ENCODE measurements at places on chromosomes 3 and 15.

- no peak for DNase-seq
These were observed 315.4 kb downstream of the OXSM start for GRCh38 chr3:26105261-26105660.

GRCh38 chr3:112675349-112675748 lies 34.4 kb upstream of the CCDC80 start:
- no peak for DNase-seq

DNA sequence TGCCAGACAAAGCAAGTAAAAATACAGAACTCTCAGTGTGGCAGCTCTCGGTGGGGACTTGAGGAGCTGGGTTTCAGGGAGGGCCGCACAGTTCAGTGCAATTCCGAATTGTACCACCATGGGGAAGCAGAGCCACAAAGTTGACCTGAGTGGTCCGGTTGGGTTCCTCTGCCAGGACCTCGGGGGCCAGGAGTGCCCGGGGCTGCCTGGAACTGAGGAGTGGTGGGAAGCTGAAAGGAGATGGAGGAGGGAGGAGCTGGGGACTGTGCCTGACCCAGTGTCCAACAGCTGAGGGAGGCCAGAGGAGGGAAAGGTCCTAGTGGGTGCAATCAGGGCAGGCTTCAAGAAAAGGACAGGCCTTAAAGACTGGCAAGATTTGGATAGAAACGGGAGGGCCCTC lies 32.2 kb upstream of the TRH start:
- DNase-seq, result peak; percentile 81

DNA sequence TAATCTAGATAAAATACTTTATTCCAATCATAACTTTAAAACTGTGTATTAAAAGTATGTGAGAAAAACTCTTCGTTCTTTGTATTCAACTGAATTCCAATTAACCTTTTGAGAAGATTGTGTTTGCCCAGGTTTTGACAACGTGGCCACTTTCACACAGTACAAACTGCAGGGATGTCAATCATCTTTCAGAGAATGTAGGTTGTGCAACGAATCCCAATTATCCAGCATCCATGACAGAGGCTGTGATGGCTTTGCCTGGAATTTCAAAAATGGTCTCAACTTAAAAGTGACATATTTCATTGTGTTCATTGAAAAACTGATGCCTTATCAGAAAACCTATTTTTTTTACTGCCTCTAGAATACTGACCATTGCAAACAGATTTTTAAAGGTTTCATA lies 615.1 kb upstream of the KCNMB2 start:
- DNase-seq, result no peak

- DNase-seq, result no peak
These were observed 17.2 kb downstream of the THUMPD3 start for GRCh38 chr3:9380014-9380413.

DNA sequence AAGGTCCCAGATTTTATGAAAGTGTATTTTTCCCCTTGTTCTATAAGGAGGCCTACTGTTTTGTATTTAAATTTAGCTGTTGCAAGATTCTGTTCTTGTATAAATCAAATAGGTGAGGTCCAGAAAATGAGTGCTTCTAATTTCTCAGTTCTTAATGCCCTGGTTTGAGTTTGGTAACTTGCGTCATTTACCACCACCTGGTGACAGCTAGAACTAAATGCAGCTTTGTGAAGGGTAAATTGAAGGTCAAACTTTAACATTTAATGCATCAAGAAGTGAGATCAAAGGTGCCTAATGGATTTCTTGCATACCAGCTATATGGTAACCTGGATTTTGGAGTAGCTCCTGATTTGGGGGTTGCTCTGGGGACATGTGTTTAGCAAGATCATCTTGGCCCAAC lies 50.7 kb upstream of the POLR2M start:
- no peak for DNase-seq

DNA sequence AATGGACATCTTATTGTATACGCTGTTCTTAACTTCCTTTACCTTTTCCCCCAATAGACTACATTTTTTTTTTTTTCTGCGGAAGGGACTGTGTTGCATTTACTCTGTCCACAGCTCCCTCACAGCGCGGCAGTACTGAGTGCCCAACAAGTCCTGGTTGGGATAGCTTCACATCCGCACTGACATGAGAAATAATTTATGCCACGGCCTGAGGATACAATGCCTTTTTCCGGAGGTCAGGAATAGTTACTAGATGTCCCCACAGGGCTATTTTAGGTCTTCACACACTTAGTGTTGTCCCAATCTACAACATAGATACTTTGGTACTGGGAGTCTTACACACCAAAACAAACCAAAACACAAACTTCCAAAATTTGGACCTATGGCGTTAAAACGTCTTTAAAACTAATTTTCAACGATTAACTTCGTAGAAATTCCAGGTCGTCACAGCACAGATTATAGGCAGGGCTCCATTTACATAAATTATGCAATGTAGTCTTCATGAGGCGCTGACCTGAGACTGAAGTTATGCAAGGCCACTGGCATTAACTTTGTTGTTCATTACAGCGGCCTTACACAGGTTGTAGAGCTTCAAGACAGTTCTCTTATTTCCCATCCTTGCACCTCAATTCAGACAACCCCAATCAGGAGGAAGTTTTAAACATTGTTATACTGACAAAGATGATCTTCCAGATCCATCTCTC lies 989 bp upstream of the PPIB start:
- DNase-seq, result no peak

DNA sequence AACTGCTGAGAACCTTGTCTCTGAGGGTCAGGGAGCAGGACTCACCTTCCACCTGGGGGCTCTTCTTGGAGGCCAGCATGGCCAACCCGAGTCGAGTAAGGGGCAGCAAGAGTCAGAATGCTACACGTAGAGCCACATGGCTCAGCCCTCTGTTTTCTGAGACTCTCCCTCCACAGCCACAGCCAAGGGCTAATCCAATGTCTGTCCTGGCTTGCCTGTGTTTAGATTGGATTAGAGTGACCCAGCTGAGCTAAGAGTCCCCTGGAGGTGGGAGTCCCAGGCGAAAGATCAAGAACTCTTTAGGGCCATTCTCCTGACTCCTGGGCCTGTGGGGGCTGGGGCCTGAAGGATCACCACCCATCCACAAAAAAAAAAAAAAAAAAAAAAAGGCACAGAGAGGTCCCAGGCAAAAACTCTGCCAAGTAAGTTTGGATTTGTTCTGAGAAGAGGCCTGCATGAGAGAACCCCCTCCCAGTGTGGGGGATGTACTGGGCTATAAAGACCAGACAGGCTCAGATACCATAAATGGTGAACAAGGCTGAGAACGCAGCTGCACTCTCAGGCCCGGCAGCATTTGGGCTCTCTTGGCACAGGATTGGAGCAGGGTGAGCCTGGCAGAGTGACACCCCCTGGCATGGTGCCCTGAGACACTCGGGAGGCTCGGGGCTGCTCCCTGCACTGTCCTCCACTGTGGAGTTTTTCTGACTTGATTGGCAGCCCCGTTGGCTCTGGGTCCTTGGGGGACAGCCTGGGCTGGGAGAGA lies 88.0 kb upstream of the OSBPL11 start:
- no peak for DNase-seq

DNA sequence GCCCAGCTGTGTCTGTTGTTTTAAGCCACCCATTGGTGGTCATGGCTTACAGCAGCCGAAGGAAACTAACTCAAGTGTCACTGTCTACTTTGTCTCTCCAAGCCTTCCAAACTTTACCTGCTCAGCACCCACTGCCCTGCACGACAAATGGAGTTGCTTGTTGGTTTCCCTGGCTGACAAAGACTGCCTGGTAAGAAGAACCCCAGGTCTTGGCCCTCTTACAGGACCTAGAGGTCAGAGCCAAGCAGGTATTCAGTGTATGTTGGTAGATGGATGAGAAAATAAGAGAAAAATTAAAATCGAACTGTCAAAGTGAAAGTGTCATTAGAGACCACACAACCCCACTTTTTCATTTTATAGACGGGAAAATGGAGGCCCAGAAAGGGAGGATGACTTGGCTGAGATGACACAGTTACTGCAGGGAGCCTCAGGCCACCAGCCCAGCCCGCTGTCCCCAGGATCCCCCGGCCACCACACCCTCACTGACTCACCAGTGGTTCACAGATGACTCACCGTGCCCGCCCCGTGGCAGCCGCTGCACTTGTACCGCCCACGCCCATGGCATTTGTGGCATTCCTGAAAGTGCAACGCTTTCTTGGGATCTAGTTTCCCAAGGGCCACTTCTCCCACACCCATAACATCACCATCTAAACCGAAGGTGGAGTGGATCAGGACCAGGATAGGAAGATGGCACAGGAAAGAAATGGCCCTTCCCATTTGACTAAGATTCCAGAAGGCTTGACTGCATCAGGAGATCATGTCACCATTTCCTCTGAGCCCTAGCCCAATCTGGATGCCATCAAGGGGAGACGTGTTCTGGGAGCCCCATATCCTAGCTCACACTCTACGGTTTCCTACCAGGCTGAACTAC lies 15.2 kb downstream of the SSUH2 start:
- DNase-seq, result peak; percentile 7

DNA sequence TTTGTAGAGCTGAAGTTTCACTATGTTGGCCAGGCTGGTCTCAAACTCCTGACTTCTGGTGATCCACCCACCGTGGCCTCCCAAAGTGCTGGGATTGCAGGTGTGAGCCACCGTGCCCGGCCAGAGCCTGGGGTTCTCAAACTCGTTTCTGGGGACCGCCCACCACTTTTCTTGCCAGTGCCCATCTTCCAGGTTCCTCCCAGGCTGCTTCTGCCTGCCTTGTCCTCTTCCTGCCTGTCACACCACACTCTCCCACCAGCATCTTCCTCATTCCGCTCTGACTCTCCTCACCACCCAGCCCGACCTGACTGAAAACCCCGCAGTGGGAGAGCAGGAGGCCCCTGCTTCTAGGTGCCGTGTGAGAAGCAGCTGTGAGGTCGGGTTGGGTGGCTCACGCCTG lies 3.1 kb upstream of the DYNLT2B start:
- DNase-seq, result no peak

GRCh38 chr3:140754936-140755335 lies 77.1 kb downstream of the TRIM42 start:
- no peak for DNase-seq

DNA sequence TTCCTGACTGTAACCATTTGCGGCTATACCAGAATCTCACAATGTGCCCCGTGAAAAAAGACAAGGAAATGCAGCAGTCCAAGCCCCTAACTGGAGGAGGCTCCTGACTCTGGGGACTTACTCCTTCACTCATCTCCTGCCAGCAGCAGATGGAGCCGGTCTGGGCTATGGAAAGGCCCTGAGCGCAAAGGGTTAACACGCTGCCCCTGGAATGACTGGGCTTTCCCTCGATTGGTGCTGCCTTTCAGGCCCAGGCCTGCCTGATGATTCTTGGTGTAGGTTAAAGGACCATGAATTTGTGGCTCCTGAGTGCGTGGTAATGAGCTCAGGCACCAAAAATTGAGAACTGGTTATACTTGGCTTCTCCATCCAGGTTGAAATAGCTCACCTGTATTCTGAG lies 42.3 kb upstream of the GALNT15 start:
- no peak for DNase-seq

- DNase-seq, result no peak
These were observed 56.1 kb upstream of the GALNT15 start for GRCh38 chr3:16118396-16118795.

DNA sequence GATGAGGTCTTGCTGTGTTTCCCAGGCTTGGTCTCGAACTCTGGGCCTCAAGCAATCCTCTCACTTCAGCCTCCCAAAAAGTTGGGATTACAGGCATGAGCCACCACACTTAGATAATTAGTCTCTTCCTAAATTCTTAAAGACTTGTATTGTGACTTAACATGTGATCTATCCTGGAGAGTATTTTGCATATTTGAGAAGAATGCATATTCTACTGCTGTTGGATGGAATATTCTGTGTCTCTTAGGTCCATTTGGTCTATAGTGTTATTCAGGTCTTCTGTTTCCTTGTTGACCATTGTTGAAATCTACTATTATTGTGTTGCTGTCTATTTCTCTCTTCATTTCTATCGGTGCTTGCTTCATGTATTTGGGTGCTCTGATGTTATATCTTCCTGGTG lies 60.1 kb upstream of the VILL start:
- DNase-seq, result no peak

- DNase-seq, result no peak
These were observed 530.6 kb upstream of the IL12A start for GRCh38 chr3:159458010-159458409.

- DNase-seq, result no peak
These were observed 515.4 kb upstream of the ZNF717 start for GRCh38 chr3:76300746-76301145.

DNA sequence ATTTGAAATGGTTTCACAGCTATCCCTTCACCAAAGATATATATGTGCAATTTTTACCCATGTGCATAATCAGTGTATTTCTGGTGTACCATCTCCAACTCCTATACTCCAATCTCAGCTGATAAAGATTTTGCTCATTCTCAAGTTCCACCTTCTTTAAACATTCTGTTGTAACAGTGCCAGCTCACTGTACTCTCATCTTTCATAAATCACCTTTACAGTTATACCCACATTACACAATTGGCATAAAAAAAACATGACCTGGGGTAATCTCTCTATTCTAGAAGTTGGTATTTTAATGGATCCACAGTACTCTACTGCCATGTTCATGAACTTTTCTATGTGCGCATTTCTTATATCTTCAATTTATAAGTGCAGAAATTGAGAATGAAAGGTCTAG lies 339.9 kb upstream of the DPH6 start:
- no peak for DNase-seq

- DNase-seq, result no peak
These were observed 9.9 kb downstream of the GTPBP8 start for GRCh38 chr3:113000691-113001090.

DNA sequence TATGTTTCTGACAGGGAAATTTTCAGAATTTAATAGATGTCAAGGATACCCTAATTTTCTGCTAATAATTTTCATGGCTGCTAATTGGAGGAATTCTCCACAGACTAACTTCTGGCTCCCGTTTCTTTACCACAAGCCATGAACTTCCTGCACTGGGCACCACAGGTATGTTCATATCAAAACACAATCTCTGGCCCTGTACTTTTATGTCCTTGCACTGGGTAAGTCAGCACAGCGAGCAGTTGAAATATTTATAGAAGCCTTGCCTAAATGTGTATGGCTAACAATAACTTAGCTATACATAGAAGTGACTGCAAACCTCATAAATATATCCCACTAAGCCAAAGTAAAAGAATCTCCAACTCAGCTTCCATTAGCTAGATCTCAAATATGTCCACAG lies 246.9 kb downstream of the ZIC1 start:
- no peak for DNase-seq

GRCh38 chr3:113213896-113214587 lies 2.7 kb downstream of the BOC start:
- no peak for DNase-seq

GRCh38 chr15:95799286-95800200 lies 531.0 kb upstream of the NR2F2 start:
- no peak for DNase-seq

GRCh38 chr3:191307341-191307740 lies 21.9 kb upstream of the CCDC50 start:
- no peak for DNase-seq

DNA sequence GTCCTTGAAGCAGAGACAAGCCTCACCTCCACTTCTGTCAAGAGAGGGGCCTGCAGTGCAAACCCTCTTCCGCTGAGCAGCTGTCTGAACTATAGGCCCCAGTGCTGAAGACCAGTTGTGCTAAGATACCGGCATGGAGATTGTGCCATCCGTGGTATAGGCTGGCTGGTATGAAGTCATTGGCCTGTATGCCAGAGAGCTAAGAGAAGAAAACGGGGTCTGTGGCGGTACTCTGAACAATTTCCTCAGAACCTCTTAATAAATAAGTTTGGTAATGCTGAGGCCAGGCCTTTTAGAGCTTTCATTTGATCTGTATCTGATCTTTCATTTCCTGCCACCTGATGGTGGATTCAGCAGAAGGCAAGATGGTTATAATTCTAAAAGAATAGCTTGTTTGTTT lies 123.0 kb downstream of the LRIG1 start:
- no peak for DNase-seq

GRCh38 chr15:89136818-89137772 lies 48.8 kb downstream of the ABHD2 start:
- no peak for DNase-seq

GRCh38 chr15:48861813-48862431 lies 16.0 kb upstream of the EID1 start:
- peak; percentile 45 for DNase-seq

Measured in HEK293T (cell line).